ENCODE measurements at places on chromosomes 2 and 18. TPM values are rescaled to one million over a fixed set of nuclear protein-coding genes. Genes with fewer than 3 reads are reported as not detected.
A peak's percentile ranks its signal among the peaks of the same experiment; 100 is the strongest.

DNA sequence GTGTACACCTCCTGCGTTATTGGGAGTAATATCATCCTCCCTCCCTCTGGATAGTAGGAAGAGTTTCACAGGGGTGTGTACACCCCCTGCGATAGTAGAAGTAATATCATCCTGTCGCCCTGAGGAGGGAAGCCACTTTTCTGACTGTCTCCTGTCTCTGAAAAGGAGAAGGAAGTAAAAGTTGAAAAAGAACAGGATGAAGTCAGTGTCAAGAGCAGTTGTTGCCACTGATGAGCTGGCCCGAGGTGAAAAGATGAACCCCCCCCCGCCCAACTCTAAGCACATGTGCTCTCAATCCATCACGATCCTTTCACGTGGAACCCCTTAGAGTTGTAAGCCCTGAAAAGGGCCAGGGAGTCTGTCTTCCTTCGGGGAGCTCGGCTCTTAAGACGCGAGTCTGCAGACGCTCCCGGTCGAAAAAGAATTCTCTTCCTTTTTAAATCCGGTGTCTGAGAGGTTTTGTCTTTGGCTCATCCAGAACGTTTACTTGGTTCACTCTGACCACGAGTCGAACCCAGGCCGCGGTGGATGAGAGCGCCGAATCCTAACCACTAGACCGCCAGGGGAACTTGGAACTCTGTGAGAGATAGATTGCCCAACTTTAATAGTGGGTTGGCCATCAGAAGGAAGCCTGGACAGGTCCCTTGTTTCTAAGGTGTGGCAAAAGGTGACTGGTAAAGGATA lies 22.4 kb upstream of the NAGK start:
- H3K27ac ChIP-seq, result no peak overlapping the region
- H3K4me1 ChIP-seq, result no peaks in the 10 kb centered on the region
- no peak overlapping the region for H3K4me3 ChIP-seq
- H3K36me3 ChIP-seq, result no peaks in the 10 kb centered on the region

NEU4 gene
- total RNA-seq, result 0.43 TPM

METTL21A gene
- total RNA-seq, result 19.8 TPM

- H3K4me3 ChIP-seq, result no peak overlapping the region
- H3K27me3 ChIP-seq, result no peaks in the 10 kb centered on the region
- peak; percentile 53 for DNase-seq
- H3K36me3 ChIP-seq, result no peaks in the 10 kb centered on the region
- H3K27ac ChIP-seq, result no peak overlapping the region
Measured at GRCh38 chr2:99878581-99879350, 263.6 kb downstream of the AFF3 start.

DNA sequence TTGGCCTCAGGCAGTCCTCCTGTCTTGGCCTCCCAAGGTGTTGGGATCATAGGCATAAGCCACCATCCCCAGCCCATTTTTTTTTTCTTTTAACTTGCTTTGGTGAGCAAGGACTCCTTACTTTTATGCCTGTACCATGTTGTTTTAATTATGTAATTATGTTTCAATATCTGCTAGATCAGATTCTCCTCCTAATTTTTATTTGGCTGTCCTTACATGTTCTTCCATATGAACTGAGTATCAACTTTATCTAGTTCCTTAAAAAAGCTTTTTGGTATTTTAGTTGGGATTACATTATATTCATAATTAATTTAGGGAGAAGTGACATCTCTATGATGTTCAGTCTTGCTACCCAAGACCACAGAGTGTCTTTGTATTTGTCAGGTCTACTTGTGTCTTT lies 16.3 kb downstream of the GPN1 start:
- H3K27me3 ChIP-seq, result no peaks in the 10 kb centered on the region
- H3K4me1 ChIP-seq, result no peaks in the 10 kb centered on the region
- no peak overlapping the region for H3K27ac ChIP-seq
- peaks cover 39% of the 10 kb centered on the region for H3K36me3 ChIP-seq
- DNase-seq, result no peak
- no peak overlapping the region for H3K4me3 ChIP-seq

DNA sequence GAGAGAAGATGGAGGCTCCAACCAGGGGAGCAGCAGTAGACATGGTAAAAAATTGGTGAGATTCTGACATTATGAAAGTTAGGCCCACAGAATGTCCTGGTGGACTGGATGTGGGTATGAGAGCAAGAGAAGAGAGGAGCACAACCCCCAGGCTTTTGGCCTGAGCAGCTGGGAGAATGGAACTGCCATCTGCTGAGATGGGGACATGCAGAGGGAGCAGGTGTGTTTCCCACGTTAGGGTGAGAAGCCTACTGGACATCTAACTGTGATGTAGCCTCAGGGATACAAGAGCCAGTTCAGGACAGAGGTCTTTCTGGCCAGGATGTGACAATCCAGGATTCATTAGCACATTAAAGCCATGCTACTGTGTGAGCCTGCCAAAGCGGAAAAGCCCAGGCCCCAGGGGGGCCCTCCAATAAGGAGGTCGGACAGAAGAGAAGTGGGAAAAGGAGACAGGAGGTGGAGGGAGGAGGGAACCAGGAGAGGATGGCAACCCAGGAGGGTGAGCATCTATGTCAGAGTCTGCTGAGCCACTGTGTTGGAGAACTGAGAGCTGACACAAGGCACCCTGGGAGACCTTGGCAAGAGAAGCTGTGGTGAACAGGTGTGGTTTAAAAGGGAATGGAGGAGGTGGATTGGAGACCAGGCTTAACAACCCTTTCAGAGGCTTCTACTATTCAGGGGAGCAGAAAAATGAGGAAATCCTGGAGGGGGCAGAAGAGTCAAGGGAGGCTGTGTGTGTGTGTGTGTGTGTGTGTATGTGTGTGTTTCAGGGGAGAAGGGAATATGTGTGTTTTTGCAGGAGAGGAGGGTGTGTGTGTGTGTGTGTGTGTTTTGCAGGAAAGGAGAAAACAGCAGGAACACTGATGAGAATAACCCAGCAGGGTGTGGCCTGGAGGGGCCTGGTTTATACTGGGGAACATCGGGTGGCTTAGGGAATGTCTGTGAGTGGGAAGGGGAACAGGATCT lies 10.5 kb downstream of the CYB5A start:
- no peaks in the 10 kb centered on the region for H3K27me3 ChIP-seq
- peaks cover 4% of the 10 kb centered on the region for H3K36me3 ChIP-seq
- no peak for DNase-seq
- H3K4me1 ChIP-seq, result peaks cover 34% of the 10 kb centered on the region

DNA sequence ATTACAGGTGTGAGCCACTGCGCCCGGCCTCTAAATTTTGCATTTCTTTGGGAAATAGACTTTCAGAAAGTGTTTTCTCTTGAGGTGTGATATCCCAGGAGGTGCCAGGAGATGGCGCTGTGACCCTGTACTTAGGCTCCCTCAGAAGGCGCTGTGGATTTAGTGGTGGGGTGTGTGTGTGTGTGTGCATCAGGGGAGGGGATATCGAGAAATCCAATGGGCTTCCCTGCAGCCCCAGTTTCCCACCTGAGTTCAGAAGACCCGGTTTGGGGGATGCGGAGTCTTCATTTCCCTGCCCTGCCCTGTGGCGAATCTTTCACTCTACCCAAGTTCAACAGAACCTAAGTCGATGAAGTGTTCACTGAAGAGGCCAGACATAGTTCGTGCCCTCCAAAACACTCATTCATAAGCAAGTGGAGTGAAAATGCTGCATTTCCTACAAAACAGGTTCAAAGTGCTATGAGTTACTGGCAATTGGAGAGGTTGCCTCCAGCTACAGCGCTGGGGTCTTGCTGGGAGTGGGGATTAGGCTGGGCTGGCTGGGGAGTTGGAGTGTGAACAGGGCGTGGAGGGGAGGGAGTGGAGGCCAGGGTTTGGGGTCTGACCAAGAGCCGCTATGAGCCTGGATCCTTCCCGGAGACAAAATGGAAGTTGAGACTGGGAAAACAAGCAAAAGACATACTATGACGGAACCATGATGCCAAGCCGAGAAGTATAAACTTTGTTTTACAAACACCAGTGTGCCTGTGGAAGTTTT lies 6.5 kb upstream of the WNT6 start:
- peak; percentile 68 for DNase-seq
- H3K36me3 ChIP-seq, result no peaks in the 10 kb centered on the region
- H3K27me3 ChIP-seq, result peaks cover 49% of the 10 kb centered on the region

DNA sequence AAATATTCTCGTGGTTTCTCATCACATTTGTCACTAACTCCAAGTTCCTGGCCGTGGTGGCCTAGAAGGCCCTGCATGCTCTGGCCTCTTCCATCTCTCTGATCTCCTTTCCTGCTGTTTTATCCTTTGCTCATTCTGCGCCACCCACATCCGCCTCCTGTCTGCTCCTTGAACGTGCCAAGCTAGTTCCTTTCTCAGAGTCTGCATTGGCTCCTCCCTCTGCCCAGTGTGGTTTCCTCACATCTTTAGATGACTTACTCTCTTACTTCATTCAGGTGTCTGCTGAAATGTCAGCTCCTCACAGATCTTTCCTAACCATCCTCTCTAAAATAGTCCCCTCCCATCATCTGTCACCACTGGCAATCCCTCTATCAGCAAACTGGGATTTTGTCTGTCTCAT lies 158.6 kb upstream of the RBMS1 start:
- no peaks in the 10 kb centered on the region for H3K36me3 ChIP-seq
- DNase-seq, result no peak
- no peaks in the 10 kb centered on the region for H3K4me1 ChIP-seq
- no peak overlapping the region for H3K4me3 ChIP-seq
- no peaks in the 10 kb centered on the region for H3K27me3 ChIP-seq

FOXD4L1 gene
- total RNA-seq, result 0.34 TPM

DNA sequence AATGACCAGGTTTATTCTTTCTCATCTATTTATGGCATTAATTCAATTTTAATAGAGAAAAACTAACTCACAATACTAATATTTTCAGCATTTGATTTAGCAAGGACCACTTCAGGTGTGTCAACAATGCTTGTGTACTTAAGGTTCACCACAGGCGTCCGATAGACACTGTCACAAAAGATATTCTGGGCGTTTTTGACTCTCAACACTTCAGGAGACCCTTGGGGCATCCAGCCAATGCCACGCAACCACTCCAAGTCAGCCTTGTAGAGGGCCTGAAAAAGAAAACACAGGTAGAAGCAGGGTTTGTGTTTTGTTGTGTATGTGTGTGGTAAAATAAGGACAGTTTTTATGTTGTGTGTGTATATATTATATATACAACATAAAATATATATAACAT lies 158.2 kb downstream of the NEB start:
- no peak overlapping the region for H3K27ac ChIP-seq
- no peaks in the 10 kb centered on the region for H3K27me3 ChIP-seq
- DNase-seq, result peak; percentile 36
- H3K36me3 ChIP-seq, result no peaks in the 10 kb centered on the region

DNA sequence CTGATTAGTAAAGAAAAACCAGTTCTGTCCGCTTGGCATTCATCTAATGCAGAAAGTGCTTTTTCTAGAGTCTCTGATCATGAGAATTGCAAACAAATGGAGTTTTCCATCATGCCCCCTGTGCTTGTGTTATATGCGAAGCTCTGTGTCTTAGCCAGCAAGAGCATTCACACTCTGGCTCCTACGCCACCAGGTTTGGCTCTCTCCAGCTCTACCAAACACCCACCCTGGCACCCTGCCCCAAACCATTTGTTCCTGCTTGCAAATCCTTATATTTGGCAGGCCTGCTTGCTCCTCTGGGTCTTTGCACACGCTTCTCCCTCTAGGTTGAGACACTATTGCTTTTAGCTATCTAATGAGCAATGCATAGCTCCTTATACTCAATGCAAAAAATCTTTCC lies 204.1 kb upstream of the CYRIA start:
- H3K27me3 ChIP-seq, result no peaks in the 10 kb centered on the region
- no peak for DNase-seq
- H3K36me3 ChIP-seq, result no peaks in the 10 kb centered on the region
- no peaks in the 10 kb centered on the region for H3K4me1 ChIP-seq
- no peak overlapping the region for H3K4me3 ChIP-seq

NT5C1B gene
- total RNA-seq, result not detected

- no peak overlapping the region for H3K4me3 ChIP-seq
- H3K36me3 ChIP-seq, result no peaks in the 10 kb centered on the region
- no peaks in the 10 kb centered on the region for H3K27me3 ChIP-seq
- DNase-seq, result no peak
Measured at GRCh38 chr18:26190506-26190905, 35.7 kb upstream of the TAF4B start.

GPR75 gene
- 1.4 TPM for total RNA-seq

SIX3 gene
- total RNA-seq, result 0.06 TPM

DNA sequence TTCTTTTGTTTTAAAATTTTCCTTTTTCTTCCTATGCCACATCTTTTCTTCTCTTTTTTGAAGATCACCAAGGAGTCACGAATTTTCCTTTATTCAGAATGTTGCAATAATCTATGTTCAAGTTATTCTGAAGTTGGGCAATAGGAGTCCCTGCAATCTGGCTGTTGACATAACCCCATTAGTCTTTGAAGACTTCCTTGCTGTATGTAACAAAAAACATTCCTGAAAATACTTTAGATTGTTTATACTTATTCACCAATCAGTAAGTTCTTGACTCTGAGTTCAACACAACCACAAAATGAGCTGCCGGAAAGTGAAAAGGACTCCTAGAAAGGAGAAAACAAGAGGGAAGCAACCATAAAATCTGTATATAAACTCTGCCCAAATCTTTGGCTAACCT lies 62.8 kb downstream of the TMEM237 start:
- peaks cover 10% of the 10 kb centered on the region for H3K4me1 ChIP-seq
- H3K36me3 ChIP-seq, result no peaks in the 10 kb centered on the region
- no peak overlapping the region for H3K27ac ChIP-seq
- no peaks in the 10 kb centered on the region for H3K27me3 ChIP-seq
- peak; percentile 90 for DNase-seq

DNA sequence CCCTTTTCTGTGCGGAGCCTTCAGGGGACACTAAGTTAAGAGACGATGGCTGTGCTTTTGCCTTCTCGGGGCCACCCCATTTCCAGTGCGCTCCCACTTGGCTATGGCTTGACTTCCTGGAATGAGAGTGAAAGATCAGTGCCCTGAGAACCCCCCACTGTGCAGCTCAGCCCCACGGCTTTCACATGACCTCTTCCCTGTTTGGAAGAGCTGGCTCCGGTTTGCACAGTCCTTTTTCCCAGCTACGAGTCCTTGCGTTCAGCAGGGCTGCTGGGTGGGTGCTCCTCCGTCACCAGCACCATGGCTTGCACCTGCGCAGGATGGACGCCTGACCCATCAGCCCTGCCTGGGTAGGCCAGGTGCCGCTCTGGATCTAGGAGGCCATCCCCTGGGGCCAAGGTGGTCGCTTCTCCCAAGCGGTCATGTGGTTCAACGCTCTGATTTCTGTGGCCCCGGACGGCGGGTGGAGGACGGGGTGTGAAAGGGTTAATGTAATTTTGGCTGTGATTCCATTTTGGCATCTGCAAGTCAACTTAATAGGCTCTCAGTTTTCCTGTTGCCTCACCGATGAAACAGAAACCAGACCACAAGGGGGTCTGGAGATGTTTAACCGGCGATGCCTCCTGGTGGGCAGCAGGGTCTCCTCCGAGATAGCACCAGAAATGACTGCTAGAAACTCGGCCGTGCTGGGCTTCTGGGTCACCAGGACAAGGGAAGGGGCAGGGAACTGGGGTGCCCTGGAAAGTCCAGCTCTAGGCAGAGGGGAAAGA lies 113.1 kb upstream of the HAAO start:
- peak; percentile 74 for DNase-seq
- H3K27me3 ChIP-seq, result peaks cover 6% of the 10 kb centered on the region
- H3K27ac ChIP-seq, result peak overlapping the region; percentile 82
- H3K4me3 ChIP-seq, result no peak overlapping the region
- H3K4me1 ChIP-seq, result peaks cover 45% of the 10 kb centered on the region

All from lung (tissue), 17 donors.